ENCODE measurements at places on chromosomes 4 and X.
A peak's percentile ranks its signal among the peaks of the same experiment; 100 is the strongest.

GRCh38 chr4:24764345-24764744 is 31.0 kb upstream of the SOD3 start:
- no peaks in the 10 kb centered on the region for H3K27me3 ChIP-seq
- no peak for DNase-seq
- H3K4me1 ChIP-seq: no peaks in the 10 kb centered on the region
- no peak overlapping the region for H3K27ac ChIP-seq

DNA sequence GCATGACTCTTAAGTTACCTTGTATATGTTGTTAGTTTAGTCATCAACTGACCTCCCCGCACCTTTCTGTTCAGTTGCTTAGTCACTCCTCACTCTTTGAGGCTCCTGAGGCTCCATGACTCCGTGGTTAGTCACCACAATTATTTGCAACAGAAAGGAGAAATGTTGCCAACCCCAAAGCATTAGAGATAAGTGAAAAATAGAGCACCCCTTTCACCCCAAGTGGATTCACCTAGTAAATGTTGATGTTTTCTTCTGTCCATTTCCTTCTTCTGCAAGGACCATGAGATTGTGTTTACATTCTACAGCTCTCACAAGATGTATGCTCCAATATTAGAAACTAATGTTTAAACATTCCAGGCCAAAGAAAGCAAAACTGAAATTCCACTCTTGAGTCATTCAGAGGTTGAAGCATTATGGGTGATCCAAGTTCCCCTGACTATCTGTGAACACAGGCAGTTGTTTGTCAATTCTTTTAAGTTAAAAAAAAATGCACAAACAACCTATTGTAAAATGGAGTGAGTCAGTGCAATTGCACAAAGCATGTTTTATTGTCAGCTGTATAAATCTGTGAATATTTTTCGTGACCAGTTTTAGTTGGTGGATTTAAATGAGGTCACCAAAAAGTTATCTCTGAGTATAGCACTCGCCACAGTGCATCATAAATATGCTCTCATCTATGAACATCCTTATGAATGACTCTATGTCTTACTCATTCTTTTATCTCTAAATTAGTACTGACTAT is 552.4 kb upstream of the MAGEB2 start:
- DNase-seq: no peak
- no peaks in the 10 kb centered on the region for H3K27me3 ChIP-seq
- no peak overlapping the region for H3K4me3 ChIP-seq
- H3K36me3 ChIP-seq: no peaks in the 10 kb centered on the region
- H3K27ac ChIP-seq: no peak overlapping the region

DNA sequence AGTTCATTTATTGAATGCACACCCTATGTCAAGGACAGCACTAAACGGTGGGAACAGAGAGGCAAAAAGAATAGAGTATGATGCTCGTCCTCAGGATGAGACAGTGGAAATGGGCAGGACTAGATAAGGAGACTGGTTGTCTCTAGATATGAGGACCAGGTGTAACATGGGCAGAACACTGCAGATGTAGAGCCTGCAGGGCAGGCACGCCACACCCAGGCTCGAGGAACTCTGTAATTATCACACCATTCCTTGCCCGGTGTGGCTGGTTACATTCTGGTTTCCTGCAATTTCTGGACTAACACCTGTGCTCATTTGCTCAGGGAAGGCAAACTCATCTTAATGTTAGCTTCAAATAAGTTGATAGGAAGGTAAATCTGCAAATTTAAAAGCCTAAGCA is 334.4 kb downstream of the DHX15 start:
- no peaks in the 10 kb centered on the region for H3K27me3 ChIP-seq
- no peak overlapping the region for H3K27ac ChIP-seq
- peaks cover 3% of the 10 kb centered on the region for H3K4me1 ChIP-seq
- DNase-seq: no peak
- H3K36me3 ChIP-seq: no peaks in the 10 kb centered on the region
- no peak overlapping the region for H3K4me3 ChIP-seq

GRCh38 chr4:10078481-10079233 is 37.9 kb downstream of the WDR1 start:
- H3K4me3 ChIP-seq: no peak overlapping the region
- H3K27me3 ChIP-seq: no peaks in the 10 kb centered on the region
- H3K27ac ChIP-seq: no peak overlapping the region
- H3K4me1 ChIP-seq: no peaks in the 10 kb centered on the region
- no peak for DNase-seq
- H3K36me3 ChIP-seq: peaks cover 60% of the 10 kb centered on the region

DNA sequence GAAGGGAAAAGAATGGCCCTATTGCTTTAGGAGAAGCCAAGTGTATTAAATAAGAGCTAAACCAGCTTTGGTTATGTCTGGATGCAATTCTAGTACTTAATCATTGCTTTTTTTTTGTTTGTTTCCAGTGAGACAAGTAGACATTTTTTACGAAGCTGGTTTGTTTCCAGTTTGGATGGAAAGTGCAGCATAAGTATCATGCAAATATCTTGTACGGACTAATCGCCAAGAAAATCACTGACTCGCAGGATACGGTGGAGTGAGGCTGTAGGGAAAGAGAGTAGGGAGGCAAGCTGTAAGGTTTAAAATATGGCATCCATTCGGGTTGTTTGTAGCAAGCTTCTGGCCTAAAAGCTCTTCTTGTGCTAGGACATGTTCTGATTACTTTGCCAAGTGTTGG is 64.8 kb downstream of the HPGD start:
- no peaks in the 10 kb centered on the region for H3K27me3 ChIP-seq
- no peaks in the 10 kb centered on the region for H3K36me3 ChIP-seq
- DNase-seq: no peak
- no peak overlapping the region for H3K27ac ChIP-seq

- no peaks in the 10 kb centered on the region for H3K36me3 ChIP-seq
- peak overlapping the region; percentile 45 for H3K4me3 ChIP-seq
- DNase-seq: peak; percentile 60
- H3K4me1 ChIP-seq: no peaks in the 10 kb centered on the region
- peaks cover 8% of the 10 kb centered on the region for H3K27me3 ChIP-seq
- H3K27ac ChIP-seq: no peak overlapping the region
Observed at GRCh38 chrX:3345281-3346191, 916 bp downstream of the MXRA5 start.

DNA sequence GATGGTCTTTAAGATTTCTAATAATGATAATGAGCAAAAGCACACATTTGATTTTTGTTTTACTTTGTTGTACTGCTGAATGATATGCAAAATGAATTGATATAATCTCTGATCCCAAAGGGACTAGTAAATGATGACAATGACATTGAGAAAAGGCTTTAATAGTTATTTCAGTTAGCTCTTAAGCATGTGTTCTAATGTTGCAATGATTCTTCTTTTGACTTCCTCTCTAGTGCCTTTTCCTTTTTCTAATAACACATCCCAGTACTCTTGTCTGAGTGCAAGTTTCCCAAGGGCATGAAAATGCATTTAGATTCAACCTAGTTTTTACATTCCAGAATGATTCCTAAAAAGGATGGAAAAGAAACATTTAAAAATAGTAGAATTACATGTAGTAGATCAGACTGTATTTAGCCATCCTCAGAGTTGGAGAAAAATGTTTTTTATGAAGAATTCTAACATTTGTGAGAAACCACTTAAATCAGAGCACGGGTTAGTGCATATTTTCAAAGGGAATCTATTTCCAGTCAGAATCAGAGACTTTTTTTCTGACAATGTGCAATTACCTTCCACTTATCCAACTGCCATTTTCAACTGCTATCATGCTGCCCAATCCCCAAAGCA is 508.8 kb downstream of the C4orf33 start:
- no peak overlapping the region for H3K27ac ChIP-seq
- H3K36me3 ChIP-seq: no peaks in the 10 kb centered on the region
- no peak overlapping the region for H3K4me3 ChIP-seq
- no peaks in the 10 kb centered on the region for H3K27me3 ChIP-seq
- H3K4me1 ChIP-seq: no peaks in the 10 kb centered on the region

DNA sequence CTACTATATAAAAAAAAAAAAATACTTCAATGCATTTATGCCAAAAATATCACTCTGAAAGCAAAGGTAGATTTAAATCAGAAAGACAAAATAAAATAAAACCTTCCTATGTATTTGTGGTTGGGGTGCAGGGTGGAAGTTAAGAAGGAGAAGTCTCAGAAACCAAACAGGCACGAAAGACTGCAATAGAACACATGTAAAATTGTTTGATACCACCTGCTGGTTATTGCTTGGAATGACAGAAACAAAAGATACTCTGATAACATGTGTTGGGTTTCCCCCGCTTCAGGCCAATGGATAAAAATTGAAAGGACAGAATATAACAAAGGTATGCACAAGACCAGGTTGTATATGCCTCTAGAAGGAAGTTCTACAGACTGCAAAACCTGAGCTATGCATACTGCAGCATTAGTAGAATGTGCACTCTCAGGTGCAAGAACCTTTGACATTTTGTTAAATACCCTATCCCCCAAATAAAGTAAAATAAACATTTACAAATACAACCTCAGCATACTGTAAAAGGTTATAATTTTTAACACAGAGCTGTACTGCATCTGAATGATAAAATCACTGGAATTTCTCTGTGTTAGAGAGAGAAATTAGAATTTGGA is 118.8 kb downstream of the GABRA2 start:
- H3K27me3 ChIP-seq: no peaks in the 10 kb centered on the region
- H3K4me3 ChIP-seq: no peak overlapping the region
- DNase-seq: no peak

DNA sequence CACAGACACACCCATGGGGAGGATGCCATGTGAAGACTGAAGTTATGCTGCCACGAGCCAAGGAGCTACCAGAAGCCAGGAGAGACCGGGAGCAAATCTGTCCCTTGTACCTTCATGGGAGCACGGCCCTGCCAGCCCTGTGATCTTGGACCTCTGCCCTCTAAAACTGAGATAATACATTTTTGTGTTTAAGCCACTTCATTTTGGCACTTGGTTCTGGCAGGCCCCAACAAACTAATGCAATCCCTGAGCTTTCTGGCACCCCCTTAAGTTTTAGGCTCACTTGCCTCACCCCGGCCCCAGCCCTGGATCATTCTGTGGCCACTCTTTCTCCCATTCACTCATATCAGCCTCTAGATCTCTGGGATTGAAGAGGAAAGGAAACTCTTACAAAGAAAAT is 35.4 kb downstream of the SEL1L3 start:
- peaks cover 4% of the 10 kb centered on the region for H3K4me1 ChIP-seq
- no peaks in the 10 kb centered on the region for H3K27me3 ChIP-seq
- DNase-seq: no peak
- H3K36me3 ChIP-seq: peaks cover 4% of the 10 kb centered on the region
- H3K4me3 ChIP-seq: no peak overlapping the region
- H3K27ac ChIP-seq: no peak overlapping the region

DNA sequence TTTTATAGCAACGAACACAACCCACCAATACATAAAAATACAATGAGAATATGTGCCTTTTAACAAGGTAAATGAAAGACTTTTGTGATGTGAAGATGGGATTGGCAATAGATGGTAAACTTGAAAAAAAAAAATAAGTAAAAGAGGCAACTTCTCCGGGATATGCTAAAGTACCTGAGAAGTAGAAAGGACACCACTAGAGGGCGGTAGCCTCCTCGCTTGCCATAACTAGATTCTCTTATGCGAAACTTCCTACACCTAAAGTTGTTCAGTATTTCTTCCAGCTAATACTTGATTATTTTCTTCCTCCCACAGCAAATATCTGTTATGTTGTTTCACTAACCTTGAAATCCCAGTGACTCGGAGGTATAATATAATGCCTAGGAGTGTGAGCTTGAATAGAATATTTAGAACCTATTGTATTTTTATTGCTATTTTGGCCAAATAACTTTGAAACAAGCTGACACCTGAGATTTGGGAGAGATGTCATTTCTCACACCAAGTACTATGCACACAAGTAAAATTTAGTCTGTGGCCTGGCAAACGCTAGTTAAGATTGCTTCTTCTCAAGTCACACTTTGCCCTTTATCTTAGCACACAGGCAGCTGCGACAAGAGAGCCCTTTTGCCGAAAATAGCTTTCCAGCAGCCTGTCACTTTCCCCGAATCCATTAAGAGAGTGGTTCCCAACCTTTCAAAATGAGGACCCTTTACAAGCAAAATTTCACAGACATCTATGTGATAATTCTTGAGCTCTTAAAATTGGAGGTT is 44.9 kb upstream of the PDLIM5 start:
- H3K4me3 ChIP-seq: no peak overlapping the region
- H3K36me3 ChIP-seq: no peaks in the 10 kb centered on the region
- no peaks in the 10 kb centered on the region for H3K27me3 ChIP-seq
- no peak overlapping the region for H3K27ac ChIP-seq

GRCh38 chr4:139950568-139950967 is 203.4 kb downstream of the MAML3 start:
- H3K27me3 ChIP-seq: no peaks in the 10 kb centered on the region
- no peak for DNase-seq
- no peaks in the 10 kb centered on the region for H3K4me1 ChIP-seq
- no peak overlapping the region for H3K27ac ChIP-seq
- H3K4me3 ChIP-seq: no peak overlapping the region
- no peaks in the 10 kb centered on the region for H3K36me3 ChIP-seq

- H3K4me3 ChIP-seq: no peak overlapping the region
- no peak overlapping the region for H3K27ac ChIP-seq
- no peaks in the 10 kb centered on the region for H3K36me3 ChIP-seq
- no peaks in the 10 kb centered on the region for H3K27me3 ChIP-seq
Observed at GRCh38 chr4:21276046-21276445, 575.8 kb downstream of the PACRGL start.

DNA sequence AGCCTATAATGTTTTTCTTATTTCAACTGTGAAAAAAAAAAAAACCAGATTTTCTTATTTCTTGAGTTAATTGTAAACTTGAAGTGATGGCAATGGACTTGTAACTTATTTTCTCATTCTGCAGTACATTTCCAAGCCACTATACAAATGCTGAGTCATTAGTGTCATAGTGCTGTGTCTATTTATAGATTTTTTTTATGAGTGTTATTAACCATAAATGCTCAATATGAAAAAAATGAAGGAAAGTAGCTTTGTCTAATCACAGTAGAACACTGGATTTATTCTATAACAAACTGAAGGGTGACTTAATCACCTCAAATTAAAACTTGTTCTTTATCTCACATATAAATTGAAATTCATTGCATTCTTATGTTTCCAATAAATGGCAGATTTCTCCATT is 718.6 kb downstream of the CCSER1 start:
- DNase-seq: no peak
- no peaks in the 10 kb centered on the region for H3K27me3 ChIP-seq
- no peak overlapping the region for H3K27ac ChIP-seq
- no peak overlapping the region for H3K4me3 ChIP-seq
- H3K36me3 ChIP-seq: no peaks in the 10 kb centered on the region
- H3K4me1 ChIP-seq: no peaks in the 10 kb centered on the region

All from H1 (cell line).